ENCODE measurements at places on chromosomes 5 and 9.

- peak; percentile 80 for DNase-seq
Measured at GRCh38 chr5:68898951-68899471, 194.8 kb upstream of the SLC30A5 start.

GRCh38 chr5:21398511-21398910 lies 1410.5 kb upstream of the CDH18 start:
- no peak for DNase-seq

DNA sequence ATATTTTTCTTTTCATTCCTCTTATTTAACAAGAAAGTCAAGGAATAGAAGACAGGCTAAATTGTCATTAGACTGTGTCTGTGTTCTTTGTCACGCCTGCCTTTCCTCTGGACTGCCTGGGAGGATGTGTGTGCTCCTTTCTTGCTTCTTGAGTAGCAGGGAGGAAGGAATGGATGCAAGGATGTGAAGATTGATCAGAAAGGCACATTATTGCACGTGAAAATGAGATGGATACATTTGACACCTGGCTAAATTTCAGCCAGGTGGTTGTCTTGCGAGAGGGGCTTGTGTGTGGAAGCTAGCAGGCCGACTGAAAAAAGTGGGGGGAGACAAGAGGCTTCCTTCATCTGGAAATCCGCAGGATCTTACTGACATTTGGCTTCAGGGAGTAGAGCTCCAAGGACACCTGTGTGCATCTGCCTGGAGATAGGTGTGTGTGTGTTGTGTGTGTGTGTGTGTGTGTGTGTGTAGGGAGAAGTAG lies 200.1 kb downstream of the MEF2C start:
- DNase-seq, result no peak

DNA sequence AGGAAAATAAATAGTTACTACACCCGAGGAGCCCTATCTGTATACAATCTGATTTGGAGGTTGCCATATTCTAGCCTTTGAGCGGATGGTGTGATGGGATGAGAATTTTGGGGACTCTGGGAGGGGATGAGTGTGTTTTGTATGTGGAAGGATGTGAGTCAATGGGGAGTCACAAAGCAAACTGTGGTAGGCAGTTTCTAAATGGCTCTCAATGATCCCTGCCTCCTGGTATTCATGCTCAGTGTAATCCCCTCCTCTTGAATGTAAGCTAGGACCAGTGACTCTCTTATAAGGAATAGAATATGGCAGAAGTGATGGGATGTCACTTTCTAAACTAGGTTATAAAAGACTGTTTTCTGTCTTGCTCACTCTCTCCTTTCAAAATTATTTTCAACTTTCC lies 205.7 kb upstream of the RIOK2 start:
- no peak for DNase-seq

DNA sequence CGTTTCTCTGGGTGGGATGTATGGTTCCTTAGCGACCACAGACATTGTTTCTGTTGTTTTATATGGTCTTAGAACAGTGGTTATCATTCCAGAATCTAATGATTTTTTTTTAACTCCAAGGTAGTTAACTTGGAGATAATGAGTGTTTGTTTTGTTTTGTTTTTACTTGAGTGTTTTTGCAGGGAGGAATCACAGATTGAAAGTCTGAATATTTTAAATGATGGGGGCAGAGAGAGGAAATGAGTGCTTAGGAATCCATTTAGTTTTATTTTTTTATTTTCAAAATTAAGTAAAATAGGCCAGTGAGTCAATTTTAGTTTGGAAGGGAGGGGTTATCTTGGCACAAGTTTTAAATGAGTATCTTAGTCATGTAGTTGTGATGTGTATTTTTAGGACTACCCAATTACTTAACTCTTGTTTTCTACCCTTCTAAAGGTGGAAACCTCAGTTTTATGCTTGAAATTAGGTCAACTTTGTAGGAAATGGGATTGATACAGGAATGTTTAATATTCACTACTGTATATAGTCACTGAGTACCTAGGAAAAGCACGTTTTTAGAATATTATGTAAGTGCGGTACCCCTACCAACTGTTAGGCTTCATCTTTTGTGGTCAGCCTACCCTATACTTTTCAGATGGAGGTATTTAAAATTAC lies 2.0 kb downstream of the UBE2R2 start:
- DNase-seq, result peak; percentile 25

DNA sequence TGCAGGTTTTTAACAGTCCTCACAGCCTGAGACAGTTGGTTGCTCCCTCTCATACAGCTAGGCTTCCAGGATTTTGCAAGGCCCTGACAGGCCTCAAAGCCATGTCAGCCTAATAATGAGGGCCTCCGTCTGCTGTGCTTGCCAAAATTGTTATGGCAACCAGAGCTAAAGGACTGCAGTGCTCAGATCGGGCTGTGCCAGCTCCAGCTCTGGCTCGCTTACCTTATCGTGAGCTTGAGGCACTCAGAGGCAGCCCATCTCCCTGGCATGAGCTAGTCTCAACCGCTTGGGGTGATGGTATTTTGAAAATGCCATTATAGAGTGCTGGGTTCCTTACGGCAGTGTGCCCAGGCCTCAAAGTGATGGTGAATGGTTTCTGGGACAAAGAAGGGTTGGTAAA lies 8.4 kb downstream of the MTAP start:
- DNase-seq, result no peak

- no peak for DNase-seq
Measured at GRCh38 chr9:75709698-75710097, 180.8 kb upstream of the PCSK5 start.

Data from fibroblast of upper back skin (primary cell).